ENCODE measurements at places on chromosomes 16 and 17.
A peak's percentile ranks its signal among the peaks of the same experiment; 100 is the strongest.

DNA sequence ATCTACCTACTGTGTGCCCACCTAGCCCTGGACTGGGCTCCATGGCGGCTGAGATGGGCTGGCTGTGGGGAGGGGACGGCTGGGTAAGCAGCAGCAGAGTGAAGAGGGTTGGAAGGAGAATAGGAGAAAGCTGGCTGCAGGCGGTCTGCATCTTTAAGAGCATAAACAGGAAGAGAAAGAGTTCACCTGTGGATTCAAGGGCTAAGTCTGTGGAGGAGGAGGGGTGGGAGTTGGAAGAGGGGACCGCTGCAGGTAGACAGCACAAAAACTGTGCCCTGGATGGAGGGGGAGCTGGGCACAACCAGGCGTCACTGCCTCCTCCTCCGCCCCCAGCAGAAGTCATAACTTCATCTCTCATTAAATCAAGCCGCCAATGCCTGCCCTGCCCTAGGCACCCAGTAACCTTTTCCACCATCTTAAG lies 677 bp downstream of the SLC13A2 start:
- DNase-seq, result no peak

DNA sequence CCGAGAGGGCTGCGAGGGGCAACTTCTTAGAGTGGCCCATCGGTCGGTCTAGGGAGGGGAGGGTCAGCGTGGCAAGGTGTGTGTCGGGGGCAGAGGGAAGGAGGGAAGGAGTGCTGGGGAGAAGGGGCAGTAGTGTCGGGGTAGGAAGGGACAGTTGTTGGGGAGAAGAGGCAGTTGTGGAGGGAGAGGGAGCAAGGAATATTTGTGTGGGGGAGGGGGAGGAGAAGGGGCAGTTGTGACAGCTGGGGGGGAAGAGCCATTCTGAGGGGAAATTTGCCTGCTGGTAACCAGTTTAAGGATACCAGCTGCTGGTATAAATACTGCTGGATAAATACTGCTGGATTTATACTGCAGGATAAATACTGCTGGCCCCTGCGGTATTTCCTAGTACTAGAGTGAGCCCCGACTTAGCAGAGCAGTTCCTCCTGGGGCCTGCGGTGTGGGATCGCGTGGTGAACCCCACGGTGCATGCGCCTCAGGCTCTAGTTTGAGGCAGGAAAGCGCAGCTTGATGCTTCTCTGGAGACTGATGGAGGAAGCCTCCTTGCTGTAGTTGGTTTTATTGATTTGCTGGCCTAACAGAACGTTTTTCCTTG lies 309 bp downstream of the DNAH2 start:
- no peak for DNase-seq

GRCh38 chr17:45883063-45883462 lies 11.3 kb upstream of the MAPT start:
- no peak for DNase-seq

GRCh38 chr17:12592941-12593340 lies 72.7 kb upstream of the MYOCD start:
- no peak for DNase-seq

- no peak for DNase-seq
These were observed 340.3 kb downstream of the FOXL1 start for GRCh38 chr16:86918637-86919036.

- no peak for DNase-seq
These were observed 40.5 kb upstream of the ATP2A3 start for GRCh38 chr17:4004517-4005295.

DNA sequence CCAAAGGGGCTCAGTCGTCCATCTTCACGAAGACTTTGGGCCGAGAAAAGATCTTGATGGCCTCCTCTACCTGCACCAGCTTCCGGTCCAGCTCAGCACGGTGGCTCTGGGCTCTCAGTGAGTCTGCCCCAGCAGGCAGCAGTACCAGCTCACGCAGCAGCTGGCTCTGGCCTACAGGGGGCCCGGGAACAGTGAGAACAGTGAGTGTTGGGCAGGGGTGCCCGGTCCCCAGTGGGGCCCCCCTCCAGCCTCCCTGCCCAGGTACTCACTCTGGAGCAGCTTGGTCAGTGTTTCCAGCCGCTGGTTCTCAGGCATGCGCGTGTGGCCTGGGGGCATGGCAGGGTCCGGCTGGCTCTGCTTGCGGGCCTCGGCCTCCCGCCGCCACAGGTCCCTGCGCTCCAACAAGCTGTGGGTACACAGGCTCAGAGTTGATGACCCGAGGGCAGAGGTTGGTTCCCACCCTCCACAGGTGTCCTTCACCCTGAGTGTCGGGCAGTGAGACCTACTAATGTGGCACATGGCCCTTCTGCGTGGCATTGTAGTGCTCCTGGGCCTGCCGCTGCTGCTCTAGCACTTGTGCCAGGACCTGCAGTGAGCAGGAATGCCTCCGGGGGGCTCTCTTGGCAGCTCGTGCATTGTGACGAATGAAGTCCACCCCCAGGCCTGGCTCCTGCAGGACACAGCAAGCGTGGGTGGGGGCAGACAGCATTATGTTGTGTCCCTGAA lies 2.6 kb downstream of the PARD6A start:
- DNase-seq, result no peak

GRCh38 chr16:77037696-77038347 lies 153.2 kb upstream of the MON1B start:
- no peak for DNase-seq

DNA sequence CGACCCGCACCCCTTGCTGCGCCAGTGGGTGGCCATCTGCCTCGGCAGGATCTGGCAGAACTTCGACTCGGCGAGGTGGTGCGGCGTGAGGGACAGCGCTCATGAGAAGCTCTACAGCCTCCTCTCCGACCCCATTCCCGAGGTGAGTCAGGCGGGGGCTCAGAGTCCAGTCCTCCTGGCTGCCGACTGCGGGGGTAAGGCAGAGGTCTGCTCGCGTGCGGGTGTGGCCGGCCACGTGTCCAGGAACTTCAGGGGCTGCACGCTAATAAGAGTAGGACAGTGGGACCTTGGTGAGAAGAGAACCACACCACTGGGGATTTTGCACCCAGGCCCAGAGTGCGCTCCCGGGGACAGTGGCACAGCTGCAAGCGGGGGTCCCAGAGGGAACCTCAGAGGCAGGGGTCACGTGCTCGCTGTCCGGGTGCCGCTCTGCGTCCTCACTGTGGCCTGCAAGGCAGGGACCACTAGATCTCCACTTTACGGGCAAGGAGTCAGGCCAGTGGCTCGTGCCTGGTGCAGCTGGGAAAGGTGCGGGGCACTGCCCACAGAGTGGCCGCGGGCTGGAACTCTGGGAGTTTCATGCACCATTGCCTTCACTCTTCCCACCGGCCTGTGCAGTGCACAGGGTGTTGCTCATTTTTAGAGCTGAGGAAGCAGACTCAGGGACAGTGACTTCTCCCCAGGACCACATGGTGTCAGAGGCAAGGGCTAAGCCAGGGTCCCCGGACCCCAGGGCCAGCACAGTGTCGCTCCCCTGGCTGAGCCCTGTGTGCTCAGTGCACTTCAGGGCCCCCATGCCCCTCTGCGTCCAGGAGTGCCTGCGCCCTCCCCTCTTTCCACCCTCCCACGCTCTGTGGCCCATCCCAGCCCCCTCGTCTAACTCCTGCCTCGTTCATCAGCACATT lies 107.6 kb upstream of the CHMP6 start:
- no peak for DNase-seq

GRCh38 chr17:7133424-7133823 lies 18.8 kb upstream of the ASGR2 start:
- no peak for DNase-seq

GRCh38 chr16:14186007-14186794 lies 115.1 kb downstream of the MRTFB start:
- peak; percentile 43 for DNase-seq

DNA sequence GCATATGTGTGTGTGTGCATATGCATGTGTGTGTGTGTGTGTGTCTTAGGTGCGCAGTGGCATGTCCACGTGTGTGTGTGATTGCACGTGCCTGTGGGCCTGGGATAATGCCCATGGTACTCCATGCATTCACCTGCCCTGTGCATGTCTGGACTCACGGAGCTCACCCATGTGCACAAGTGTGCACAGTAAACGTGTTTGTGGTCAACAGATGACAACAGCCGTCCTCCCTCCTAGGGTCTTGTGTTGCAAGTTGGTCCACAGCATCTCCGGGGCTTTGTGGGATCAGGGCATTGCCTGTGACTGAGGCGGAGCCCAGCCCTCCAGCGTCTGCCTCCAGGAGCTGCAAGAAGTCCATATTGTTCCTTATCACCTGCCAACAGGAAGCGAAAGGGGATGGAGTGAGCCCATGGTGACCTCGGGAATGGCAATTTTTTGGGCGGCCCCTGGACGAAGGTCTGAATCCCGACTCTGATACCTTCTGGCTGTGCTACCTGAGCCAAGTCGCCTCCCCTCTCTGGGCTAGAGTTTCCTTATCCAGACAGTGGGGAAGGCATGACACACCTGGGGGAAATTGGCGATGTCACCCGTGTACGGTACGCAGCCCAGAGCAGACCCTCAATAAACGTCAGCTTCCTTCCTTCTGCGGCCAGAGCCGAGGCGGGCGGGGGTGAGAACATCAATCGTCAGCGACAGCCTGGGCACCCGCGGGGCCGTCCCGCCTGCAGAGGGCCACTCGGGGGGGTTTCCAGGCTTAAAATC lies 47.6 kb downstream of the IL21R start:
- no peak for DNase-seq

GRCh38 chr16:22014271-22014873 lies 6.5 kb downstream of the MOSMO start:
- no peak for DNase-seq

DNA sequence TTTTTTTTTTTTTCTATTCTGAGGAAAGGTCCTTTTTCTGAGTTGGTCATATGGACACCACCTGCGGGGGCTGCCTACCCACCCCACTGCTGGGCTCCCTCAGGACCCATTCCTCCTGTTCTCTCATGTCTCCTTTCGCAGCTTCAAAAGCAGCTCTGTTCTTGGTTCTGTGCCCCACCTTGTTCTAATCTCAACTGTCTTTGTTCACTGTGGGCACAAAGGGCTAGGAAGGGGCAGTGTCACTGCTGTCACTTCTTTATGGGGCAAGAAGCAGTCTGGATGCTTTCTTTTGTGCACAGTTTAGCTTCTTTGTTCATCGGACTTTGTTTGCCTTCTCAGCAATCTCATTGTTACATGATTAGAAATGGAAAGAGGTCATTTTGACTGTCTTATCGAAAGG lies 7.1 kb downstream of the GOSR2 start:
- DNase-seq, result no peak

DNA sequence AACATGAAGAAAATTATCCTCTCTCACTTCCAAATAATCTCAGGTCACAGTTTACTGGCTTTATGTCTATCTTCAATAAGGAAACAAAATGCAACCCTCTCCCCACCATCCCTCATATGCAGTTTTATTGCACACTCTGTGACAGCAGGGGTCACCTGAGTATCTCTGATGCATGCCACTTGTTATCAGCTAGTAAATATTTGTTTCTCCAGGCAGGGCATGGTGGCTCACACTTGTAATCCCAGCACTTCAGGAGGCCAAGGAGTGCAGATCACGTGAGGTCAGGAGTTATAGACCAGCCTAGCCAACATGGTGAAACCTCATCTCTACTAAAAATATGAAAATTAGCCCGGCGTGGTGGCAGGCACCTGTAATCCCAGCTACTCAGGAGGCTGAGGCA lies 61.1 kb downstream of the ADAMTS18 start:
- no peak for DNase-seq

DNA sequence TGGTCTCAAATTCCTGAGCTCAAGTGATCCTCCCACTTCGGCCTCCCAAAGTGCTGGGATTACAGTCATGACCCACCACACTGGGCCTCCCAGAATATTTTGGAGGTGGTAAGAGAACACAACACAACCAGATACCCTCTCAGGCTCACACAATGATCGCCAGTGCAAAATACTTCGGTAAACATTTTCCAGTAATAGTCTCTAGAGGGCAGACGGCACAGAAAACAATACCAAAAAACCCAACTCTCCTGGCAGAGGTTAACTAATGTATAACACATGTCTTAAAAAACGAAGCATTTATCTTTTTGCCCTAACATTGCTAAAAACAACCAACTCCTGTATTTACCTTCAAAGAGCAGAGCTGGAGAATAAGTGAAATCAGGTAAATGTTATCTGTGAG lies 10.5 kb downstream of the NUFIP2 start:
- no peak for DNase-seq

- DNase-seq, result no peak
These were observed 4.5 kb downstream of the ADAD2 start for GRCh38 chr16:84195201-84196093.

DNA sequence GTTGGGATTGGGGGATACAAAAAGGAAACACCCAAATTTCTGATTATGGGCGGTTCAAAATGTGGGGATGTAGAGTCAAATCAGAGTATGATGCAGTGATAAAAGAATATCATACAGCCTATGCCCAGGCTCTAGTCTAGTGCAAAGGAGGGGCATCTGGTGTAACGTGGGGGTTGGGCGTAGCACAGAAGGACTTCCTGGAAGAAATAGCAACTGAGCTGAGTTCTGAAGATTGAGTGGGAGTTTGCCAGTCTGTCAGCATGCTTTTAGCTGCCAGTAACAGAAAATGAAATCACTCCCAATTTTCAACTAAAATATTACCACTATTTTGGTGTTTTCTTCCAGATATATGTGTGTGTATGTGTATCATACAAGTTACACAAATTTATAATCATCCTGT lies 196.9 kb downstream of the SPECC1 start:
- DNase-seq, result no peak

Data from mesothelial cell of epicardium (in vitro differentiated cells).